ENCODE measurements at places on chromosomes 2 and 18.

GRCh38 chr2:105397953-105398335, 907 bp downstream of the FHL2 start:
- DNase-seq: no peak

GRCh38 chr2:182649316-182649715, 66.7 kb upstream of the DNAJC10 start:
- no peak for DNase-seq

DNA sequence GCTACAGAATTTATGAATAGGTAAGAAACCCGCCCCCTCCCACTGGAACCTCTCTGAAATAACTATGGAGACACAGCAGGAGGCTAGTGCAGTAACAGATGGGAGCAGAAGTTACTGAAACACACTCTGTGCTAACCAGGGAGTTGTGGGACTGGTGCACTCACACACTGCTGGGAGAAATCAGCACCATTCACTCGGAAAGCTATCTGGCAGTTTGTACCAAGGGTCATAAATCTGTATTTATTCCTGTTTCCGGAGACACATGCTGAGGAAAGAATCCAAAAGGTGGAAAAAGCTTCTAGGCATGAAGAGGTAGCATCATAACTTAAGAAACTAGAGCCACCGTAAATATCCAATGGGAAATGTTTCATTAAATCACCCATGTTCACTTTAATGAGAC, 39.9 kb downstream of the TGFA start:
- DNase-seq: no peak

DNA sequence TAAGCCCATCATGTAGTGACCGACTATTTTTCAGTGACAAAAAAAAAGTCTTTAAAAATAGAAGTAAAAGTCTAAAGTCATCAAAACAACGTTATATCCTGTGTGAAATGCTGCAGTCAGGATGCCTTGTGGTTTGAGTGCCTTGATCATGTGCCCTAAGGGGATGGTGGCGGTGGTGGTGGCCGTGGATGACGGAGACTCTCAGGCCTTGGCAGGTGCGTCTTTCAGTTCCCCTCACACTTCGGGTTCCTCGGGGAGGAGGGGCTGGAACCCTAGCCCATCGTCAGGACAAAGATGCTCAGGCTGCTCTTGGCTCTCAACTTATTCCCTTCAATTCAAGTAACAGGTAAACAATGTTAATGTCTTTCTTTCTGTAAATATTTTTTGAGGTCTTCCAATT, at the start of gene CD28:
TSS of gene CD28 (plus strand) at position 237 of the 400 bp plus-strand sequence. CDS start at position 295, 58 bp downstream.
- DNase-seq: peak; percentile 48

GRCh38 chr2:5561006-5561405, 131.2 kb upstream of the SOX11 start:
- no peak for DNase-seq

DNA sequence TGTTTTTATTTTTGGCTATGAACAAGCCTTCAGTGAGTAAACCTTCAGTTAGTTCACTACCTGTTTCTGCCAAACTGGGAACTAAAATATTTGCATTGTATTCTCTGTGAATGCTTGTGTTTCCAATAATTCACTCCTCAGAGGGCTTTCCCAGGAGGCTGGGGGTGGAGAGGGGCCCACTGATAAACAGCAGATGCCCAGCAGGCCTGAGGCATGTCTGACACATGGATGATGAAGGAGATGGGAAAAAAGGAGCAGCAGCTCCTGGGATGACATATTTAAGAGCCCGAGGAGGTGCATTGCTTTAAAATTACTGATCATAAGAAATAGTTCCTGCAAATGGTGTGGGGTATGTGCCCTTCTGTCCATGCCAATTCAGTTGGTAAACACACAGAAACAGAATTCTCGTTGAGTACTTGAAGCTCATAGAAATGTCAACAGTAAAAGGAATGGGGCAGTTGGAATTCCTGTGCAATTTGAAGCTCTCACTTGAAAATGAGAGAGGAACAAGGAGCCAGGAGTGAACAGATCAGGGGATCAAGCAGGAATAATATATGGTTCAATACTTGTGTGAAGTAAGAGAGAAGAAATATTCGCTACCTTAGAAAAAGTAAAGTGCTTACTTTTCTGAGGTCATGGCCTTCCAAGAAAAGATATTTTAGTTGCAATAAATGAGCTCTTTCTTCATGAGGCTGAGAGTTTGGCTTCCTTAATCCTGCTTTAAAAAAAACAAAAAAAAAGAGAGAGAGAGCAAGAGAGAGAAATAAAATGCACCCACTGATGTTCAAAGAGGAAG, 22.0 kb upstream of the HNMT start:
- DNase-seq: no peak

Measured in stimulated activated CD8-positive, alpha-beta memory T cell treated with anti-CD3 and anti-CD28 coated beads, Interleukin-7, amount 100 ng/mL, for 1 hour (primary cell).